NCI-H1694 (cell line): ENCODE measurements at places on chromosomes 7 and 10.

- no peak for DNase-seq
Measured at GRCh38 chr10:130924138-130924819, 387.2 kb downstream of the TCERG1L start.

DNA sequence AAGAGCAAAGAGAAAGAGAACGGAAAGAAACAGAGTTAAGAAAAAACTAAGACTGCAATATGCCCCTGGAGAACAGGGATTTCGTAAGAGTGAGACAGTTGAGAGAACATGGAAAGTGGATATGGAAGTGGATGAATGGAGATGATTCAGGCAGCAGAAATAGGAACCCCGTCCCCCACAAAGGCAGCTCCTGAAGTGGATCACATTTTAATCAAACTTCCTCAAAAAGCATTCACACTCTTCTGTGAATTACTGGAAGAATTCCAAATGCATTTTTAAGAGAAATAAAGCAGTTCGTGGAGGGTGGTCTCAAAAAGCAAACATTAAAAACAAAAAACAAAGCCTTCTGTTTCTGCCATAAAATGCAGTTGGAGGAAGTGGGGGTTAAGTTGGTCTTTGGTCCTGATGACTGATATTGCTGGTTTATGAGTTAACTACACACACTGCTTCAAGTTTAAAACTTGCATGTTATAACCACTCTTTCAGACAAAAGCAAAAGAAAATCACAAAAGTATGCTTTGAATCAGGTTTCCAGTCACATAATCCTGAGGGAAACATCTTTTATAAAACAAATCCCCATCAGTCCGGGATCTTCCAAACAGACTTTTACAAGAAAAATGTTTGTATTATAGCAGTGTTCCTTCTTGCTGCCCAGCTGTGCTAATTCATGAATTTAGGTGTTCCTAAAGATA is 214.3 kb downstream of the FANK1 start:
- no peak for DNase-seq

GRCh38 chr10:67602268-67602950 is 93.6 kb downstream of the CTNNA3 start:
- no peak for DNase-seq

DNA sequence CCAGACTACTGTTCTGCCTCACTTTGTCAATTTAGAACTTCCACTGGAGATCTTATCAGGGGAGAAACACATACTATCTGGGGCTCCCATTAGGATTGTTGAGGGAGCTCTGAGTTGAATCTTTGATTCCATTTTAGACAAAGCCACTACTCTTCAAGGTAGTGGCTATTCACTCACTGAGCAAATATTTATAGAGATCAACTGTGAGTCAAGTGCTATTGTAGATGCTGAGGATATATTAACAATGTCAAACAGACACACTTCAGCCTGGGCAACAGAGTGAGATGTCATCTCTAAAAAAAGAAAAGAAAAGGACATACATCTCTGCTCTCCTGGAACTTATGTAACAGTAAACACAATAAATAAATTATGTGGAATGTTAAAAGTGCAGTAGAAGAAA is 315.3 kb downstream of the PTEN start:
- no peak for DNase-seq

DNA sequence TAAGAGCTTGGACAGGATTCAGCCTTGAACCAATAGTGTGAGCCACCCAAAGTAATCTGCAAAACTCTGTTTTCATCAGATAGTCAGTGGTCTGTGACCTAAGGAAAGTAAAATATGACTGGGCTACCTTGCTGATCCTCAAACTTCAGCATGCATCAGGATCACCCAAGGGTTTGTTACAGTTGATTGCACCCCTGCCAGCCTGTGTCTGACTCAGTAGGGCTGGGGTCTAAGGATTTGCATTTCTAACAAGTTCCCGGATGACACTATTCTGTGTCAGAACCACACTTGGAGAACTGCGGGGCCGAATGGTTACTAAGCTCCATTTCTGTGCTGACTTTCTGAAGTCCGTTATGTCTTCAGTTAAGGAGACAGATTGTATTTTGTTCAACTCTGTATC is 40.6 kb upstream of the TSPAN13 start:
- DNase-seq: no peak

DNA sequence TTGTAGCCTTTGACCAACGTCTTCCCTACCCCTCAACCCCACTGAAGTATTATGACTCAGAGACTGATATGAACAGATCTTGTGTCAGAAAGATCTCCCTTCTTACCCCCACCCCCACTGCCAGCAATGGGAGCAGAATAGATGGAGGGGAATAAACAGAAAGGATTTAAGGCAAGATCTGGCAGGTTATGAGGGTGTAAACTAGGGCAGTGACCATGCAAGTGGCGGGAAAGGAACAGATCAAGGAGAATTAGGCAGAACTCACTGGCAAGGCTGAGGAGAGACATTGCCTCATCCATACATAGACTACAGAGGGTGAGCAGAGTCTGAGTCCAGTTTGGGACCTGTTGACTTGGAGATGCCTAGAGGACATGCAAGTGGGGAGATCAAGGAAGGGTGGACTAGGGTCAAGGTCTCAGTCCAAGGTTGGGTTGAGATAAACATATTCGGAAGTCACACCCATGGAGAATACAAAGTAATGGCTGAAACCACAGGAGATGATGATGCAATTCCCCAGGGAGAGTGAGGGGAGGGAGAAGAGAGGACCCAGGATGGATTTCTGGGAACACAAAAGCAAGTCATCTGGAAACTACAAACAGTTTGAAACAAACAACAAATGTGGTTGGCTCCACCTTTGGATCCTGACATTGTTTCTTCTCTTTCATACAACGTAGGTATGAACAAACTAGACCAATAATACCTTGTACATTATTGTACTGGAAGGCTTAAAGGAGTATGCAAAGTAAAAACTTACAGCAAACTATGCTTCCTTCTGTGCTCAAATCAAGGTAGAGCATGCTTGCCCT is 44.9 kb upstream of the IL6 start:
- no peak for DNase-seq

GRCh38 chr10:131745591-131745990 is 155.2 kb upstream of the PPP2R2D start:
- no peak for DNase-seq

DNA sequence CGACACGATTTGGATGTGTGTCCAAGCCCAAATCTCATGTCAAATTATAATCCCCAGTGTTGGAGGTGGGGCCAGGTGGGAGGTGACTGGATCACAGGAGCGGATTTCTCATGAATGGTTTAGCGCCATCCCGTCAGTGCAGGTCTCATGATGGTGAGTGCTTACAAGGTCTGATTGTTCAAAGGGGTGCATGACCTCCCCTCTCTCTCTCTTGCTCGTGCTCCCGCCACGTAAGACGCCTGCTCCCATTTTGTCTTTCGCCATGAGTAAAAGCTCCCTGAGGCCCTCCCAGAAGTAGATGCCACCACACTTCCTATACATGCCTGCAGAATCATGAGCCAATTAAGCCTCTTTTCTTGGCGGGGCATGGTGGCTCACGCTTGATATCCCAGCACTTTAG is 71.5 kb upstream of the NANOS1 start:
- DNase-seq: no peak

- DNase-seq: no peak
Measured at GRCh38 chr10:119567978-119568377, 25.5 kb upstream of the RGS10 start.

DNA sequence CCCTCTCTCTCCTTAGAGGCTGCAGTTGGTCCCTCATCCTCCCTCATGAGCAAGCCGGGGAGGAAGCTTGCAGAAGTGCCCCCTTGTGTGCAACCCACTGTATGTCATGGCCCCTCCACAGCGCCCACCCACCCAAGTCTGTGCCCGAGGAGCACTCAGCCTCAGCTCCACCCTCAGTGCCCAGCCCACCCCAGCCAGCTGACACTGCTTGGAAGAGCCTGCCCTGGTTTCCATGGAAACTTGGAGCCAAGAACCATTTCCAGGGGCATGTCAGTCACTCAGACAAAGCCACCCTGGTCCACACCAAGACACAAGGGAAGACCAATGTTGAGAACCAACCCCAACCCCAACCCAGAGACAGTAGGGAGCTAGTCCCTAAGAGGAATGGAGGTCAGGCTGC is 79.5 kb downstream of the PAX2 start:
- DNase-seq: no peak
